Fibroblast of skin of abdomen (primary cell): ENCODE measurements at places on chromosomes 16 and 17.

- no peak for DNase-seq
Observed at GRCh38 chr16:35636480-35637230, 2177.2 kb downstream of the TP53TG3F start.

DNA sequence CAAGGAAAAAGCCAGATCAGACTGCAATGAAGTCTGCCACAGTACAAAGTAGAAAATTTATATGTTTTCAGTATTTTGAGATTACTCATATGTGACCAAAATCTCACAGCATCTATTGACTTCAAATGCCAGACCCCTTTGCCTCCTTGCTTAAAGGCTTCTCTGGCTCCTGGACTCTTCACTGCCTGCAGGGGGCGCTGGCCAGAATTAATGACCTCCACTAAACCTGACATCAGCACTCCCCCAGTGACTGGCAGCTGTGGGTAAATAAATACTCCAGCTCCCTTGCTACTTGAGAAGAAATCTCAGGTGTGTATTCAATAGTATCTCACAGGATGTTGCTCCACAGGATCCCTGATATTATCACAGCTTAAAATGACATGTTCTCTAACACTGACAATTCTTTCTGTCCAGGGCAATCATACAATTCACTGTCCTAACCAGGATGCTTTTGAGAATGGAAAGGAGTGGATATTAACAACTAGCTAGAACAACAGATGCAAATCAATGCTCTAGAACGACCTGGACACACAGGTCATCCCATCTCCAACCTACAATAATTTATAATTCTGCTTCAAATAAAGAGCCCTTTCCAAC is 4.0 kb downstream of the BECN1 start:
- peak; percentile 39 for DNase-seq

DNA sequence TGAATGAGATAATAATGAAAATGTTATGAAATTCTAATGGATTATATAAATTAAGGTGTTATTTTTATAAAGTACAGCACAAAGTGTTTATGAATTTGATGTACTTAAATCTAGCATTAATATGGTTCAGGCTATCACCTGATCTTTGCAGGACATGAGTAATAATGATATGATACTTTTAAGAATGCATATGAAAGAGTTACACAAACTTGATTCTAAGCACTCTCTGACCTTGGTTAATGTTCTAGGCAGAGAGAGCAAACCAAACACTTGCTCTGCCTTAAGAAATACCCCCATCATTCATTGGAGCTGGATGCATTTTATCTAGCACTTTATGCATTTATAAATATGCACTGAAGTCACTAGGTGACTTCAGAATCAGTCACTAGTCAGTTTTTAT is 942.2 kb upstream of the CDH8 start:
- no peak for DNase-seq

DNA sequence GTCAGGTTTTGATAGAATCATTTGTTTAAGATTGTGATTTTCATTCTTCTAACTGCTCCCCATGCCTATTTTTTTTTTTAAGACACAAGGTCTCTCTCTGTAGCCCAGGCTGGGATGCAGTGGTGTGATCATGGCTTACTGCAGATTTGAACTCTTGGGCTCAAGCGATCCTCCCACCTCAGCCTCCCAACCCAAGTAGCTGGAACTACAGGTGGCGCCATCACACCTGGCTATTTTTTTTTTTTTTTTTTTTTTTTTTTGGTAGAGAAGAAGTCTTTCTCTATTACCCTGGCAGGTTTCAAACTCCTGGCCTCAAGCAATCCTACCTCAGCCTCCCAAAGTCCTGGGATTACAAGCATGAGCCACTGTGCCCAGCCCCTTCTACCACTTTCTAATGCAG is 223.3 kb downstream of the CBLN1 start:
- no peak for DNase-seq

- DNase-seq, result peak; percentile 93
Observed at GRCh38 chr17:38464723-38465390, 36.6 kb downstream of the ARHGAP23 start.

DNA sequence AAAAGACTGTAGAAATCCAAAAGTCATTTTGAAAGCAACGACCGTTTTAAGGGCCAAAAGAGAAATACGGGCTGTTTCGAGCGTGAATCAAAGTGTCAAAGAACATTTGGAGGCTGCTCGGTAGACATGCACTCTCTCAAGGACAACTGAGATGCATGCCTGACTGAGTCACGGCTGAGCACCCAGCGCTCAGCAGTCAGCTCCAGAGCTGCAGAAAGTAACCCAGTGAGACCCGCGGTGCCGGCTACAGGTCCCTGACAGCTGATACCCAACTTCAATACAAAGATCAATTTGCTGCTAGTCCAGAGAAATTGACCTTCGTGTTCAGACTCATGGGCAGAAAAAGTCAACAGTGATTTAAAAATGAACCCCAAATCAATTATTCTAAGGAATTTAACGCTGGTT is 214.9 kb downstream of the STX8 start:
- peak; percentile 38 for DNase-seq

DNA sequence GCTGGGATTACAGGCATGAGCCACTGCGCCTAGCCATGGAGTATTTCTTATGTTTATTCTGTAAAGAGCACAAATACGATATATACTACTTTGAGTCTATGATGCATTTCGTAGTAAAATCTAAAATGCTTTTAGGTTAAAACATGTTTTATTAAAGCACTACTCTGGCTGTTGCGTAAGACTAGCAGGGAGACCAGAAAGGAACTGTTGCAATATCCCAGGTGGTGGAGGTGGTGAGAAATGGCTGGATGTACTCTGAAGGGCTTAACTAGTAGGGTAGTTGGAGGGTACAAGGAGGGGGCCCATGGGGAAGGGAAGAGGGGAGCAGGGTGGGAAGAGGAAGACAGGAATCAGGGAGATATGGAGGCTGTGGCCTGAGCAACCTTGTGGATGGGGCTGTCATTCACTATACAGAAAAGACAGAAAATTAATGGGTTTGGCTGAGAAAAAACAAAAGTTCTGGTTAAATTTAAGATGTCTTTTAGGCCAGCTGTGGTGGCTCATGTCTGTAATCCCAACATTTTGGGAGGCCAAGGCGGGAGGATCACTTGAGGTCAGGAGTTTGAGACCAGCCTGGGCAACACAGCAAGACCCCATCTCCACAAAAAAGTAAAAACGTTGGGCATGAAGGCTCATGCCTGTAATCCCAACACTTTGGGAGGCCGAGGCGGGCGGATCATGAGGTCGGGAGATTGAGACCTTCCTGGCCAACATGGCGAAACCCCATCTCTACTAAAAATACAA is 35.8 kb downstream of the ST3GAL2 start:
- peak; percentile 33 for DNase-seq

DNA sequence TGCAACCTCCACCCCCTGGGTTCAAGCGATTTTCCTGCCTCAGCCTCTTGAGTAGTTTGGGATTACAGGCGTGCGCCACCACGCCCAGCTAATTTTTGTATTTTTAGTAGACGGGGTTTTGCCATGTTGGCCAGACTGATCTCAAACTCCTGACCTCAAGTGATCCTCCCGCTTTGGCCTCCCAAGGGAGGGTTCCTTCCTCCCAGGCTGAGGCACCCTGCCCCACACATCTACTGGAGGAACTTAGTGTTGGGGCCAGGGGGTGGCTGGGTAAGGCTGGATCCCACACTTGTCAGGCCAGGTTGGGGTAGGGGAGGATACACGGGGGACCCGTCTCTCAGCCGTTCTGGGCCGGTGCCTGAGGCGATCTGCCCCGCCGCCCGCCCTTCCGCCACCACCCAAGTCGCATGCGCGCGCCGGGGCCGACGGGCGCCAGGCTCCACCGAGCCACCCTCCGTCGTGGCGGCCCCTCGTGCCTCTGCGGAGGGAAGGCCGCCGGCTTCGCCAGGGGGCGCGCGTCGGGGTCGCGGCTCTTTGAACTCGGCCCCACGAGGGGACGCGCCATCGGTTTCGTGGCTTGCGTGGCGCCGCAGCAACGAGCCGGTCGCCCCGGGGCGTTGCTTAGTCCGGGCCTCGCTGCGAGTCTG is 15.9 kb downstream of the GRB7 start:
- no peak for DNase-seq

DNA sequence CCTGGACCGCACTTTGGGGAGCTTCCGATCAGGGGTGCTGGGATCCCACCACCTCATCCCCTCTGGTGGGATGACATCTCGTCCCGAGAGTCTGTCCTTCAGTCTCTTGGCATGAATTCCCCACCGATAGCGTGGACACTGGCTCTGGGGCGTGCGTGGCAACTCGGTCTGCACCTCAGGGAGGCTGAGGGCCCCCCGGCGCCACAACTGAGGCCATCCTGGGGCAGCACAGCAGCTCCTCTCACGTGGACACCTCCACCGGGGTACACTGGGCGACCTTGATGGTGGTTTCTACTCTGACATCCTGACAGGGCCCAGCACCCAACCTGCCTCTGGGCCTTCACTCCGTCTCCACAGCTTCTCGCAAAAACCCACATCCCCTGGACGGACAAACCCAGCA is 8.6 kb downstream of the PDIA2 start:
- DNase-seq, result no peak

GRCh38 chr16:60755907-60756306 is 1280.3 kb downstream of the CDH8 start:
- DNase-seq, result peak; percentile 20

GRCh38 chr17:69417545-69418483 is 3.3 kb downstream of the MAP2K6 start:
- no peak for DNase-seq

GRCh38 chr16:48157794-48158193 is 2.0 kb upstream of the ABCC12 start:
- no peak for DNase-seq

- no peak for DNase-seq
Observed at GRCh38 chr16:85623250-85623649, 10.1 kb downstream of the GSE1 start.

GRCh38 chr16:85321509-85322271 is 209.4 kb upstream of the CIBAR2 start:
- peak; percentile 37 for DNase-seq

- DNase-seq, result peak; percentile 51
Observed at GRCh38 chr16:31453255-31454204, 5.8 kb upstream of the ARMC5 start.

GRCh38 chr16:75085556-75085955 is 31.0 kb downstream of the LDHD start:
- peak; percentile 50 for DNase-seq

DNA sequence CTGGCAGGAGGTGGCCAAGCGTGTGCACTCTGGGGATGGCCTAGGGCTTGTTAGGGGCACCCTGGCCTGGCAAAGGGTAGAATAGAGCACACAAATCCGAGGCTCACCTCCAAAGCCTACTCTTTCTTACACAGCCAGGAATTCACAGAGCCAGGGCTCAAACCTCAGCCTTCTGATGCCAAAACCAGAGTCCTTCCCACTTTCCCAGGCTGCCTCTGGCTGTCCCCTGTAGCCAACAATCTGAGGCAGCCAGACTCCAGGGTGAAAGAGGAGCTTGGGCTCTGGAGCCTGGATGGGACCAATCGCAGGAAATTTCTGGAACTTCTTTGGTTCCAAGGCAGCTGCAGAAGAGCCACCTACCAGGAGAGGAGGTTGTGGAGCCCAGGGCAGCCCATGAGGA is 127.9 kb downstream of the COPRS start:
- no peak for DNase-seq

DNA sequence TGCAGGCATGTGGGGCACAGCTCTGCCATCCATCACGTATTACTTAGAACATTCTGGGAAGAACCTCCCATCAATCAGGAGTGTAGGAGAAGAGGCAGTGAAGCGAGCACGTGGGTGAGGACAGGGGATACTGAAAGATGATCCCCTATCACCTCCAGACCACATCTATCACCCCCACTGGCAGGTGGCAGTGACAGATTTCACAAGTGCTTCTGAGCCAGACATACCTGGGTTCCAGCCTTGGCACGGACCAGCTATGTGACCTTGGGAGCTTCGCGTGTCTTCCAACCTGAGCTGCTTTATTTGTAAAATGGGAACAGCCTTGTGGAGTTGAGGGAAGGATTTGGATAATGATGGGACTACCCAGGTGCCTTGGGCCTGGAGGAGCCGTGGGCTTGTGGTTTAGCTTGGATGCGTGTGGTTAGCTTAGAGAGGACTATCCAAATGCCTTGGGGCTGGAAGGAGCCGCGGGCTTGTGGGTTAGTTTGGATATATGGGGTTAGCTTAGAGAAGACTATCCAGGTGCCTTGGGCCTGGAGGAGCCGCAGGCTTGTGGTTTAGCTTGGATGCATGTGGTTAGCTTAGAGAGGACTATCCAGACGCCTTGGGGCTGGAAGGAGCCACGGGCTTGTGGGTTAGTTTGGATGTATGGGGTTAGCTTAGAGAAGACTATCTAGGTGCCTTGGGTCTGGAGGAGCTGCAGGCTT is 206.4 kb downstream of the ENGASE start:
- DNase-seq, result no peak

DNA sequence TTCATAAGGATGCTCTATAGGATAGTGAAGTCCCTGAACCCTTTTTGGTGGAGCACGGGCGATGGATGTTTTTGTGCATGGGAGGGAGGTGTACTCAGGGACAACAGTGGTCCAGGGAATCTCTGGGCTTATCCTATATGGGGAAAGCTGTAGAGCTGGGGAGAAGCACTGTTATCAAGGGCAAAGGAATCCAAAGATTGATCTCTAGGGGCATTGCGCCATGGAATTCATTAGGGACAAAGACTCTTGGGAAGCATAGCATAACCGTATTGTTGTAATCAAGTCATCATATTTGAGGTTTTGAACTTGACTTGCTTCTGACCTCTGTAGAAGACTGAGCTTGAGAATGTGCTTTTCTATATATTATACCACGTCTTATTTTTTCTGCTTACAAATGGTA is 172.9 kb upstream of the ZFHX3 start:
- DNase-seq, result peak; percentile 5

DNA sequence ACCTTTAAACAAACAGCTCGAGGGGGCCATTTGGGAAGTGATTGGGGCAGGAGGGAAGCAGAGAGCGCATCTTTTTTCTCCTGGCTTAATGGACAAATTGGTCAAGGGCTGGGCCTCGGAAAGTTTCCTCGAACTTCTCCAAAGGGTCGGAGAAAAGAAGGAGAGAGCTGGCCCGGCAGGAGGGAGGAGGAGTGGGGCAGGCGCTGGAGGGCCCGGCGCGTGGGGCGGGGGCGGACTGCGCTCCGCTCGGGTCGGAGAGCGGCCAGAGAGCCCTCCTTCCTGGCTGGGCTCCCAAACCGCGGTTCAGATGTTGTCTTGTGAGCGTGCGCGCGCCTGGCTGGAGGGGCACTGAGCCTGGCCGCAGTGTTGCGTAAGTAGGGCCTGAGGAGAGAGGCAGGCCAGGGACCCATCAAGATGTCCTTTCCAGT is 1.2 kb downstream of the MMP2 start:
- peak; percentile 94 for DNase-seq
